CD4-positive, alpha-beta T cell treated with Interleukin-21 for 1 hour (primary cell): ENCODE measurements at places on chromosomes 11 and 22.
A peak's percentile ranks its signal among the peaks of the same experiment; 100 is the strongest.

DNA sequence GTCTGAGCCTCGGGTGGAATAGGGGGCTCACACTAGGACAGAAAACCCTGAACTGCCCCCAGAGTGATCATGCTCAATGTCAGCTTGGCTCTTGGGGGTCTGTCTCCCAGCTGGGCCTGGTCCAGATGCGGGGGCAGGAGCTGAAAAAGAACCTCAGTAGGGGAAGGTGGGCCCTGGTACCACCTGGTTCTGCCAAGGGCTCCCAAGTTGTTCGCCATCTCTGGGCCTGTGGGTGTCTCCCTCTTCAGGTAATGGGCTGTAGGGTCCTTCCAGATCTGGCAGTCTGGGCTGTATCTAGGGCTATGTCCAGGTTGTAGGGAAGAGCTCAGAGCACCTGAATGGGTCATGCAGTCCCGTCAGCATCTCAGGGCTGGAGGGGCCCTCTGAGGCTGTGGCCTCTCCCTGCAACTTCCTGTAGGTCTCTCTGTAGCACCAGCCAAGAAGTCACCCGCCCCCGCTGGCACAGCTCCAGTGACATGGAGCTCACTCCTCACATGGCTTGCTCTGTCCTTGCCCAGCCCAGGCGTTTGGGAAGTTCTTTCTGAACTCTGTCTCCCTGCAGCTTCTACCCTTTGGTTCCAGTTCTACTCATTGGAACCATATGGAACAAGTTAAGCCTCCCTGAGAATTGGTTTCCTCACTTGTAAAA lies 33.0 kb upstream of the SOX10 start:
- no peak for DNase-seq

DNA sequence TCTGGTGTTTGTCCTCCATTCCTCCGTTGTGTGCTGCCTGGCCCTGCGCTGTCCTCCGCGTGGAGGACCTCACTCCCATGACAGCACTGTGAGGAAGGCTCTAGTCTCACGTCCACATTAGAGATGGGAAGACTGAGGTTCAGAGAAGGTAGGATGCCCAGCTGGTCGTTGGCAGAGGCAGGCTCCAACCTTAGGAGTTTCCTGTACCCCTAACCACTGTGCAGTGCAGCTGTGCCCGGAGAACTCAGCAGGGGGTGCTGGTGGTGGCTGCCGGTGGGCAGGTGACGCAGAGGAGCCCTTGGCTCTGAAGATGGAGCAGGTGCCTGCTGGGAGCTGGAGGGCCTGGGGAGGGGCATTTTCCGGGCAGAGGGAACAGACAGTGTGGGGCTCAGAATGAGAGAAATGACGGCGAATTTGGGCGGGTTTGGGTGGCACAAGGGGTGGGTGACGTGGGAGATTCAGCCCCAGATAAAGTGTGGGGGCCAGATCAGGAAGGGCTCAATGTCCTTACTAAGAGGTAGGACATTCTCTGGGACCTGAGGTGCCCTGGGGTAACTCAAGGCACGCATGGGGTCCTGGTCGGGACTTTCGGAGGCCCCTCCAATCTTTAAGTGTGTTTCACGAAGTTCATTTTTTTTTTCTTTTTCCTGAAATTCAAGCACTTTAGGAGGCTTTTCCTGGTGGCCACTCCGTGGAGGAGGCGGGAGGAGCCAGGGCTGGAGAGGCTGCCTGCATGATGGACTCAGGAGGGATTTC lies 535.0 kb downstream of the TBC1D22A start:
- DNase-seq: no peak

DNA sequence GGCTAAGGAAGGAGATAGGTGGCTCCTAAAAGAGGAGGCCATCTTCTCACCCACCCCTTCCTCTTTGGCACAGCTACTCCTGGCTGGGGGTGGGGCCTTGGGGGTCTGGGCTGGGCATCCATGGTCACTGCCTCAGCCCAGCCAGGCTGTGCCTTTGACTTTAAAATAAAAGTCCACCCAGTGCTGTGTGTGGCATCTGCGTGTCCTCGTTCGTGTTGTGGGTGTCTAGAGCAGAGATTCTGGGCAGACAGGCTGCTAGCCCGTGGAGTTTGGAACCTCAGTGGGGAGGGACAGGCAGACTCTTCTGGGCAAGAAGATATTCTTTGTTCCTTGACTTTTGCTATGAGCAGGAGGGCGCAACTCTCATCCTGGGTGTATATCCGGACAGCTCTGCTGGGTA lies 13.1 kb downstream of the RPS6KA4 start:
- DNase-seq: no peak

GRCh38 chr22:45235101-45235777 lies 5.5 kb downstream of the KIAA0930 start:
- DNase-seq: no peak

DNA sequence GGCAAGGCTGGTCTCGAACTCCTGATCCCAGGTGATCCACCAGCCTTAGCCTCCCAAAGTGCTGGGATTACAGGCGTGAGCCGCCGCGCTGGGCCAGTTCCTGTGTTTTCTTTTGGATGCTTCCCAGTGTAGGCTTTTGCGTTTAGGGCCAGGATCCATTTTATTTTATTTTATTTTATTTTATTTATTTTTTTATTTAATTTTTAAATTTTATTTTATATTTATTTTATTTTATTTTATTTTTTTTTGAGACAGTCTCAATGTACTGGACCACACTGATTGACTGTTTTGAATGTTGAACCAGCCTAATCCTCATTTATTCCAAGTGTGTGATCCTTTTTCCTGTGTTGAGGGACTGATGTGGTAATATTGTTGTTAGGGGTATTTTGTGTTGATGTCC lies 8.4 kb downstream of the EPS8L2 start:
- DNase-seq: no peak

DNA sequence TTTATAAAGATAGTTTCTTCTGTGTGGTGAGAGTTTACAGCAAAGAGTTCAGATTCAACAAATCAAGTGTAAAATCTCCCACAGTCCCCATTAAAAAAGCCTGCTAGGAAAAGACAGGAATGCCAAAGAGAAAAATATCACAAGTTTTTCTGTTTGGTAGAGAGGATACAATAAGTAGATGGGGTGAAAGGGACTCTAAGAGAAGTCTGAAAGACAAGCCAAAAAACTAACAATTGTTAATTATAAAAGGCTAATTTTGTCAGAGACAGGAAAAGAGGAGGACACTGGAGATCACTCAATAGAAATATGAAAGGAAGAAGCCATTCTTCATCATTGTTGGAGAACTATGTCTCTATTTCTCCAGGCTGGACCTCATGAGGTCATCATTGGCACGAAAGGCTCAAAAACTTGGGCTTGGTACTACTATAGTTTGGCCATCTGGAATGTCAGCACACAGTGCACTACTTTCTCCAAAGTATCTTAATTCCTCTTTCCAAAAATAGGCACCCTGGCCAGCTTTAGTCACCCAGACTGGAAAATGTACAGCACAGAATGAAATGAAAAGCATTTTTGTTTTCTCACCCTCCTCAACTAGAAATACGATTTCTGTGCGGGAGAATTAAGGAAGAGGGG lies 531 bp upstream of the SOX6 start:
- no peak for DNase-seq

DNA sequence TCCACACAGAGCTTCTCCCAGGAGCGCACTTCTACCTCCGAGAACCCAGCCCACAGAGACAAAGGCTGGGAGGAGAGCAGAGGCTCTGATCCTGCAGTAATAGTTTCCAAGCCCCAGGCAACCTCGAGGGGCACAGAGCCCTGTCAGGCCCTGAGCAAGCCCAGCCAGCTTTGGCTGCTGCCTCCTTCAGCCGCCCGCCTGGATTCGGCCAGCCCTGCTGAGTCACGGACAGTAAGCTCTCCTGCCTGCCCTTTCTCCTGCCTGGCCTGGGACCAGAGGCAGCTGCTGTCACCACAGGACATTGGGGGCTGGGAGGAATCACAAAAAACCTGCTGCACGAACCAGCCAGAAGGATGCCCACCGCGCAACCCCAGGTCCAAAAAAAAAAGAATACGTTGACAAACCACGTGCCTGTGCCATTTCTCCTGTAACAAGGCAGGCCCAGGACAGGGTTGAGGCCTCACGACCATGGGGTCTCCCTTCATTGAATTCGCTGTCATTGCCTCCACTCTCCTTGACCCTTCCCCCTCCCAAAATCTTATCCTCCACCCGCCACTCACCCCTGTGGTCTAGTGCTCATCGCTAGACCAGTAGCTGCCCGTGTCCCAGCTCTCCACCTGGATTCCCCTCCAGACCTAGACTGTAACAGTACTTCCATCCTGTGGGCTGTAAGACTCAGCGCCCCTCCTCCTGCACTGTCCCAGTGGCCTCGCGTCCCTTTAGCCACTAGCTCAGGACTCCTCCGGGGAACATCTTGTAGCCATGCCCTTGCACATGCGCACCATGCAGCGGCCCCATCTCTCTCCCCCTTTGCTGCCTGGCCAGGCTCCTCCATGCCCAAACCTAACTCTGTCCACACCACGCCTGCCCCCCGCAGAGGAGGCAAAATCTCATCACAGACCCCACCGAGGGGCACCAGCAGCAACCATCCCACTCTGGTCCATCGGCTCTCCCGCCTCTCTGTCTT lies 7.4 kb upstream of the SLC22A12 start:
- DNase-seq: no peak

GRCh38 chr11:117177534-117178209 lies 871 bp upstream of the SIDT2 start:
- DNase-seq: no peak

- no peak for DNase-seq
These were observed 2.6 kb upstream of the MS4A2 start for GRCh38 chr11:60085909-60086308.

- peak; percentile 9 for DNase-seq
These were observed 20.9 kb downstream of the TSKU start for GRCh38 chr11:76803811-76804600.

DNA sequence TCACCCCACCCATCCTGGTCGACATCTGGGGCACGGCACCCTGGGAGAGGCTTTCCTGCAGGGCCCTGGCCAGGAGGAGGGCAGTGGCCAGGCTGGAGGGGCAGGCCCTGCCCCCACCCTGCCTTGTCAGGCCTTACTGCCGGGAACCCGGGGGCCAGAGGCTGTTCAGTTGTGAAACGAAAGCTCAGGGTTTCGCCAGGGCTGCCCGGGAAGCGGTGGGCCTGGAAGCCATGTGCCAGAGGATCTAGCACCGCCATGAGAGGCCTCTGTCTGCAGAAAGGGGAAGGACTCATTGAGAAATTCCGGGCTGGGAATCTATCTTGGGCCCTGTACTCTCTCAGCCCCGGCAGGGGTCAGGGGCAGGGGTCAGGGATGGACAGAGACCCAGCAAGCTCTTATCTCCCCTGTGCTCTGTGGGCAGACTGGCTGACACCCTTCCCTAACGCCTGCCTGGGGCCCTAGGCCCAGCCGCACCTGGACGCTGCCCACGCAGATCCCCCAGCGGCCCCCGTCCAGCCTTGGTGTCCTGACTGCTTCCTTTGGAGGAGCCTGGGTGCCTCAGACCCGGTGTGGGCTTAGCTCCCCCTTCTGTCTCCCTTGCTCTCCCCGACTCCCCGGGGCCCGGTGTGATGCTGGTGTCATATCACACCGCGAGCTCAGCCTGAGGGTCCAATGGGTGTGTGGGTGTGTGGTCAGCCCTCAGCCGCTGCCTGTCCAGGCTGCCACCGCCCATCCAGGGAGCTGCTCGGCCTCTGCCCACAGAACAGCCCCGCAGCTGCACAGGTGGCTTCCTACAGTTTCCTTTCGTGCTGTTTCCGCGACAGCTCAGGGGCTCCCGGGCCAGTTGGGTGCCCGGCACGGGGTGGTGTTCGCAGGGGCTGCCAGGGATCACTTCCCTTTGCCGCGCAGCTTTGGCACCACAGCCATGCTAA lies 6.5 kb downstream of the PIM3 start:
- peak; percentile 42 for DNase-seq

DNA sequence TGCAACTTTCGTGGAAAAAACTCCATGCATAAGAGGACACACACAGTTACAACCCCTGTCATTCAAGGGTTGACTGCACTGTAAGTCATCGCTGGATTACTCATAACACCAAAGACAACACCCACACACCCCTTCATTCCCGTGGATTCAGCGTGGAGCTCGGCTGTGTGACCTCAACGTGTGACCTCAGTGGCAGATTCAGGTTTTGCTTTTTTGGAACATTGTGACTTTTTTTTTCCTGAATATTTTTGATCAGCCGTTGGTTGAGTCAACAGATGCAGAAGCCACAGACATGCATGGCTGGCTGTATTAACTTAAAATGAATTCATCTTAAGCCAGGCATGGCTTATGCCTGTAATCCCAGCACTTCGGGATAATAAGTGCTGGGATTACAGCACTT lies 19.7 kb upstream of the MUC5AC start:
- DNase-seq: no peak

GRCh38 chr11:91178366-91178765 lies 955.5 kb upstream of the CHORDC1 start:
- no peak for DNase-seq

DNA sequence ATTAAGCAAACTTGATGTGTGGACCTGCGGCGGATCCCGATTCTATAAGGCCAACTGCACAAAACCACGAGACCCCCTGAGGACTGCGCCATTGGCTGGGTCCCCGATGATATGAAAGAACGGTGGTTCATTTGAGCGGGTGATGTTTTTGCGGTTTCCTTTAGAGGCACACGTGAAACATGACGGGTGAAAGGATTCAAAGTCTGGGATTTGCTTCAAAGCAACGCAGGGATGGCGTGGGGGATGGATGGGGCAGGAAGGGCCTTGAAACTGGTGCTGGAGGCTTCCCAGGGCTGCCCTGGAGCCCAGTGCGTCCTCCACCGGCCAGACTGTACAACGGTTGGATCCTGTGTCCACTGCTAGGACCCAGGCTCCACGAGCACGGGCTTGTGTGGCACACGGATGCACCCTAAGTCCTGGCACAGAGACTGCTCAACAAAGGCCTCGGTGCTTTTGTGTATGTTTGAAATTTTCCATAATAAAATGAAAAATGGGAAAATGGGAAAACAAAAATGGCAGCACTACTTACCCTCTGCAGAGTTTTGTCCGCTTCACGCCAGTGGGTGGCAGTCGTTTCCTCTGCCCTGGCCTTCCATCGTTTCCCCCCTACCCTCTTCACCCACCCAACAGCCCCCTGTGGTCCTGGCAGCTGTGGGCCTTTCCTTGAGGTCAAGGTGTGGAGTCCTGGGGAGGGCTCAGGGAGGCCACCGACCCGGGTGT lies 3.6 kb downstream of the ASCL2 start:
- no peak for DNase-seq

GRCh38 chr11:122843281-122844141 lies 5.2 kb downstream of the CRTAM start:
- peak; percentile 72 for DNase-seq

GRCh38 chr11:72553706-72554105 lies 119.4 kb upstream of the CLPB start:
- peak; percentile 45 for DNase-seq

DNA sequence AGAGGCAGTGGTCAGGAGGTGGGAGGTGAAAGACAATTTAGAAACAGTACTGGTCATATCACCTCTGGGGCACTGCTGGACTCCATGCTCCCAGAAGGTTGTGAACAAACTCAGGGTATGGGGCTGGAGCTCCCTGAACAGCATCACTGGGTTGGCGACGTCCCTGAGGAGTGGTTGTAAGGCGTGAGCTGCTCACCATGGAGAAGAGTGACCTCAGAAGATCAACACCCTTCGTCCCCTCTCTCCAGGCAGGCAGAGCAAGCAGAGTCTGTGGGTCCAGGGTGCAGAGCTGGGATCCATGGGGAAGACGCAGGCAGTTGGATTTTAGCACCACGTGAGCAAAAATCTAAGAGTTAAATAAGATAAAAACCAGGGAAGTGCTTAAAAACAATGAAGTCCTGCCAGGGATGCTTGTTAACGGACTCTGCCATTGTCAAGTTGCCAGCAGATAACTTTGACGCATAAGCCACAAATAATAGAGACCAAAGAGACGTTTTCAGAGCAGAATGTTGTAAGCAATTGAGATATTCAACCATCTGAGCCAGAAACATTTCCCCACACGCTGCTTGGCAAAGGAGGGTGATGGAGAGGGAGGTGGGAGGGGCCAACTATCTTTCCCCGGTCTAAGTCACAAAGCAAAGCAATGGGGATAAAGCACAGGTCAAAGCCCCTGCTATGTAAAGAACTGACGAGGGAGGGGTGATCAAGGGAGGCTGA lies 13.6 kb downstream of the PNPLA5 start:
- no peak for DNase-seq
